ENCODE measurements at places on chromosomes 11 and 22. TPM values are rescaled to one million over a fixed set of nuclear protein-coding genes. Genes with fewer than 3 reads are reported as not detected.
A peak's percentile ranks its signal among the peaks of the same experiment; 100 is the strongest.

- no peak overlapping the region for H3K27ac ChIP-seq
- H3K27me3 ChIP-seq, result no peaks in the 10 kb centered on the region
- no peak for DNase-seq
- H3K4me1 ChIP-seq, result peaks cover 13% of the 10 kb centered on the region
- no peak overlapping the region for H3K4me3 ChIP-seq
These were observed 27.2 kb upstream of the A4GALT start for GRCh38 chr22:42747701-42748513.

- H3K4me3 ChIP-seq, result no peak overlapping the region
- DNase-seq, result no peak
- H3K27me3 ChIP-seq, result no peaks in the 10 kb centered on the region
- no peak overlapping the region for H3K27ac ChIP-seq
These were observed 48.9 kb downstream of the APOL1 start for GRCh38 chr22:36301851-36302250.

The MMP13 gene
- not detected for total RNA-seq

GRCh38 chr11:121032546-121032945 is 8.6 kb downstream of the TBCEL start:
- no peak overlapping the region for H3K4me3 ChIP-seq
- H3K4me1 ChIP-seq, result peaks cover 4% of the 10 kb centered on the region
- no peak overlapping the region for H3K27ac ChIP-seq
- no peaks in the 10 kb centered on the region for H3K36me3 ChIP-seq

DNA sequence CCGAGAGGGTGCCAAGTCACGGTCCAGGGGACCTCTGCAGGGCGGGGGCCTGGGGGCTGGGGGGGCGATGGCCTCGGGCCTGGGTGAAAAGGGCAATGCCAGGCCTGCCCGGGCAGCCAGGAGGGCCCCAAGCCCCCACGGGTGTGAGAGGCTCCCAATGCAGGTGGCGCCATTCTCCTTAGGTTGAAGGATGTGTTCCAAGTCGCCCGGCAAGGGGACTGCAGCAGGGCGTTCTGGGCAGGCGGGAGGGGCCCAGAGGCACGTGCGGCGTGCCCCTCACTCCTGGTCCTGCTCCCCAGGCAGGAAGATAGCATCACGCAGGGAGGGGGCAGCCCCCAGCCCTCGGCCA is 730 bp upstream of the TNNI2 start:
- H3K27me3 ChIP-seq, result no peaks in the 10 kb centered on the region
- peaks cover 1% of the 10 kb centered on the region for H3K4me1 ChIP-seq
- DNase-seq, result no peak
- no peaks in the 10 kb centered on the region for H3K36me3 ChIP-seq

- no peaks in the 10 kb centered on the region for H3K36me3 ChIP-seq
- H3K4me1 ChIP-seq, result peaks cover 5% of the 10 kb centered on the region
- H3K27me3 ChIP-seq, result no peaks in the 10 kb centered on the region
- H3K27ac ChIP-seq, result no peak overlapping the region
These were observed 4.8 kb downstream of the DIXDC1 start for GRCh38 chr11:111941963-111942362.

- no peaks in the 10 kb centered on the region for H3K27me3 ChIP-seq
- H3K4me3 ChIP-seq, result no peak overlapping the region
- no peaks in the 10 kb centered on the region for H3K4me1 ChIP-seq
- no peak for DNase-seq
- H3K36me3 ChIP-seq, result no peaks in the 10 kb centered on the region
These were observed 387.8 kb upstream of the CADM1 start for GRCh38 chr11:115892016-115892415.

GRCh38 chr11:57937431-57937830 is 86.2 kb upstream of the OR9Q1 start:
- no peak for DNase-seq
- no peaks in the 10 kb centered on the region for H3K4me1 ChIP-seq
- H3K27me3 ChIP-seq, result no peaks in the 10 kb centered on the region
- H3K36me3 ChIP-seq, result no peaks in the 10 kb centered on the region
- H3K4me3 ChIP-seq, result no peak overlapping the region
- H3K27ac ChIP-seq, result no peak overlapping the region

DNA sequence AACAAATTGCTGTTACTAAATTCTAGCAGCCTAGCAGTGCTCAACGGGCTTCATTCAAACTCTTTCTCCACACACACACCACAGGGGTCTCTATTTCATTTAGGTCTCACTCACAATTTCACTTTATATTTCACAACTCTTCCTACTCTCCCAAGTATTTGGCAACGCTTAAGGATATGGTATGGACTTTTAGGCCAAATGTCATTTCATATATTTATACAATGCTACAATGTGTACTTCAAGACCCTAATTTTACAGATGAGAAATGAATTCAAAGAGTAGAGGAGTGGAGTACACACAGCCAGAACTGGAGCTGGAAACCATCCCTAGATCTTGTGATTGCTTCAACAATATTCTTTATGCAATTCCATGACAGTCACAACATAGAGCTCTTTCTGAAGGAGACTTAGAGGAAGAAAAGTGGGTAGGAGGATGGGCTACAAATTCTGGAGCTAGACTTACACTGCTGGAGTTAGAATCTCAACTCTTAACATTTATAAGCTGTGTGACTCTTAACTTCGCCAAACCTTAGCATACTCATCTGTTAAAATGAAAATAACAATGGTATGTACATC is 2.5 kb upstream of the MS4A13 start:
- H3K36me3 ChIP-seq, result no peaks in the 10 kb centered on the region
- no peak overlapping the region for H3K27ac ChIP-seq
- no peaks in the 10 kb centered on the region for H3K4me1 ChIP-seq
- H3K27me3 ChIP-seq, result no peaks in the 10 kb centered on the region
- H3K4me3 ChIP-seq, result no peak overlapping the region

The OR56A3 gene
- total RNA-seq, result not detected

The HPX gene
- 2.8 TPM for total RNA-seq

DNA sequence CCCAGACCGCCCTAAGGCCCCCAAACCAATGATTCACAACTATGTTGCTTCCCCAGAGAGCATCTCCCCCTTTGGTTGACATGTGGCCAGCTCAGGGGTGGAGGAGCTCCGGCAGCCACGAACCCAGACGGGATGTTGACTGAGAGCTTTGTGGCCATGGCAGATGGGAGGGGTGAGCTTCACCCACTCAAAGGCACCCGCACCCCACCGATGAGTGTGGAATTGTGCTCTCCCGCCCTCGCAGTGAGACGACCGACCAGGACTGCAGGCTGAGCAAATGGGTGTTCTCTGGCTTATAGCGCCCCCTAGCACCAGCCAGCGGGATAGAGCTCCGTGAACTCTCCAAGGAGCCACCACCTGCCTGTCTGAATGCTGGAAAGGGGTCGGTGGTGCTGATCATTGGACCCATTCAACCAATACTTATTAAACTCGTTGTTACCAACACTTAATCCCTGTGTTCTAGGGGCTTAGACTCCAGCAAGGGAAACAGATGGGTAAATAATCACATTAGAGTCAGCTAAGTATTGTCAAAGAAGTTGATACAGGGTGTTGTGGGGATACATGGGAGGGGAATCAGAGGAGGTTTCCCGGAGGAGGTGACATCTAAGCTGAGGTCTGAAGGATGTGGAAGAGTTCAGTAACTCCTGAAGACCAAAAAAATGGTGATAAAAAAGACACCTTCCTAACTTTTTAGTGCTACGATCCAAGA is 4.5 kb upstream of the TIMP3 start:
- no peak overlapping the region for H3K27ac ChIP-seq
- H3K4me3 ChIP-seq, result no peak overlapping the region
- peaks cover 2% of the 10 kb centered on the region for H3K4me1 ChIP-seq
- H3K36me3 ChIP-seq, result no peaks in the 10 kb centered on the region
- peak; percentile 70 for DNase-seq
- H3K27me3 ChIP-seq, result no peaks in the 10 kb centered on the region

DNA sequence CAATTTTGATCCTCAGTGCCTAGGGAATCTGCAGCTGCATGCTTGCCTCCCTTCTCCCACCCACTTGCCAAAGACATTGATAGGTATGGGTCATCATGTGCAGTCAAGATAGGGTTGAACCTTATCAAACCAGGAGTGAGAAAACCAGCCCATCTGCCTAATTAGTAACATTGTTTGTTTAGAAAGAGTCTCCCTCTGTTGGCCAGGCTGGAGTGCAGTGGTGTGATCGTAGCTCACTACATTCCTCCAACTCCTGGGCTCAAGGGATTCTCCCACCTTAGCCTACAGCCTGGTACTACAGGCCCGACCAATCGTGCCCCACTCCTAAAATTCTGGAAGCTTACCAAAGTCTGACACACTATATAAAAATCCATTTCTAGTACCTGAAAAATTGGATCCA is 4.6 kb downstream of the C11orf71 start:
- no peak overlapping the region for H3K4me3 ChIP-seq
- no peaks in the 10 kb centered on the region for H3K27me3 ChIP-seq
- DNase-seq, result no peak

GRCh38 chr11:81165164-81165563 is 1568.5 kb downstream of the FAM181B start:
- no peak overlapping the region for H3K27ac ChIP-seq
- H3K4me1 ChIP-seq, result no peaks in the 10 kb centered on the region
- H3K27me3 ChIP-seq, result no peaks in the 10 kb centered on the region
- DNase-seq, result no peak
- H3K36me3 ChIP-seq, result no peaks in the 10 kb centered on the region
- H3K4me3 ChIP-seq, result no peak overlapping the region

DNA sequence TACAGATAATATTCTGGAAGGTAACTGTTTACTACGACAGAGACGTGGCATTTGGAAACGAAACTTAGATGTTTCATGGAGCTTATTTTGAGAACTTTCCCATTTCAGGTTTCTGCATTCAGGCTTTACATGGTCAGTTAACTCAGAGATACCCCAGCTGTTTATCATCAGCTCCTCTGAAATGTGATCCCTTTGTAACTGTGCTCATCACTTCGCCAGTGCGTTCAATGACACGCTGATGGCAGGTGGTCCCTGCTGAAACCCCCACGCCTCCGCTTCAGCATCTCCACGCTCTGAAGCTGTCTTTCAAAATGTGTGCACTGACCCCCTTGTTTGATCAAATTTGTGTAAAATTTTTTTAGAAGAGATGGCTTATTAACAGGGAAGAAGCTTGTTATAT is 30.5 kb downstream of the ALG12 start:
- no peaks in the 10 kb centered on the region for H3K27me3 ChIP-seq
- no peak overlapping the region for H3K4me3 ChIP-seq
- DNase-seq, result no peak
- no peak overlapping the region for H3K27ac ChIP-seq
- no peaks in the 10 kb centered on the region for H3K4me1 ChIP-seq

The OR4C15 gene
- total RNA-seq, result not detected

Data from ovary (tissue), 10 donors.